ENCODE measurements at places on chromosomes 4 and X.

DNA sequence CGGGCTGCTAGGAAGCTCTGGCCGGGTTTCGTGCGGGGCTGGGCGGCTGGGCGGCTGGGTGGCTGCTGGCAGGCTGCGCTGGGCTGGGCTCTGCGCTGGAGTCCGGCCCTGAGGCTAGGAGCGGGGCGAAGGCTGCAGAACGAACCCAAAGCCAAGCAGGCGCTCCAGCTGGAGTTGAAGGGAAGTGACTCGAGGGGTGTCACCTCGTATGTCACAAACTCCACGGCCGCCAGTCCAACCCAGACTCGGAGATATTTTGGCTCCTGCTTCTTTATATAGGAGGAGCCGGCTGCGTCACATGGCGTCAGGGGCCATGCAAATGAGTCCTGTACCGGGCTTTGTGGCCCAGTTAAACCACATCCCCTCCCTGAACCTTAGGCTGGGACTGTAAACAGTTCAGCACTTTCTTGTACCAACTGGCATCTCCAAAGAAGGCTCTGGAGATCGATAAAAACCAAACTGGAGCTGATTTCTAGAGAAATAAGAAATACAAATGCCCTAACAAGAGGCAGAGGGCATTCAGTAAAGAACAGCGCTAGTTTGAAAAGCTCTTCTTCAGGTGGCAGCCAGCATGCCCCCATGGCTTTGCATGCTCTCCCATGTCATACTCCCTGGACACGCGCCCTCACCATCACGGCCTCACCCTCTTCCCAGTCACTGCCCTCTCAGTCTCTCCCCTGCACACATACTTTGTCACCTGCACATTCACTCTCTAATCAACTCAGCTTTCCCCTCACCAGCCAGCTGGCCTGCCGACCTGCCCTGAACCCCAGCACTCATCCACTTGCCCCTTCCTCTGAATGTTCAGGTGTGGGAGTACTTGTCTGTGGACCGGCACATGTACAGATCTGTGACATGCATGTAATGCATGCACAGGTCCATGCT lies 58.5 kb downstream of the TSC22D3 start:
- no peak for DNase-seq

DNA sequence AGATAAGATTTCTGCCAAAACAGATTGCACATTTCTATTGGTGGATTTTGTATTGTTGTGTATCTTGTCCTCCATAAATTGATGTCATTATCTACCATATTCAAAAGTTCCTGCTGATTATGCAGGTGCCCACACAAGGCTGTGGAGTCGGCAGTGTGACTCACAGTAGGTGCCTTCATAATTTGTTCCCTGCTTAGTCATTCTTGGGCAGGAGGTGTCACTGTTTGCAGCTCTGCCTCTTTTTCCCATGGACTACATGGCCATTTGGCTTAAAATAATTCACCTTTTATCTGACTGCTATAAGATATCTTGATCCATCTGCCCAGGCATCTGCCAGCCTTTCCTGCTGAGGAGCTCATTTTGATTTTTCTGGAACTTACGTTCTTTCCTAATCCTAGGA lies 33.6 kb upstream of the ENPEP start:
- DNase-seq: no peak

GRCh38 chrX:78109458-78109857 lies 5.4 kb downstream of the PGK1 start:
- no peak for DNase-seq

GRCh38 chrX:35351212-35351611 lies 408.6 kb downstream of the FAM47B start:
- no peak for DNase-seq

GRCh38 chrX:15838017-15838416 lies 16.6 kb downstream of the AP1S2 start:
- DNase-seq: no peak

DNA sequence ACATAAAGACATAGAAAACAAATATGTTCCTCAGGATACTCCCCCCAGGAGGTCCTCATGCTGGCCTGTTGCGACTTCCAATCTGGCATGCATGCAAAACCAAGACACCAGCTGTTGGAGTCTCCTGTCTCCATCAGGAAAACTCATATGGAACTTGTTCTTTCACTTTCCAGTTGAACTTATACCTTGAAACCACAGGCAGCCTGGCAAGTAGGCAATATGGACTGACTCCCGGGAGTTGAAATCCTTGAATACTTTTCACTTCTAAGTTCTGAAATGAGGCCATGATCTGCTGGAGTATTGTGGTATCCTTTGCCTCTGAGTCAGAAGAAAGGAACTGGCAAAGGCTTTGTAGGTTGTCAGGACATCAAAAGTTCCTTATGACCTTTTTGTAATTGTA lies 444.2 kb downstream of the IDS start:
- DNase-seq: no peak

DNA sequence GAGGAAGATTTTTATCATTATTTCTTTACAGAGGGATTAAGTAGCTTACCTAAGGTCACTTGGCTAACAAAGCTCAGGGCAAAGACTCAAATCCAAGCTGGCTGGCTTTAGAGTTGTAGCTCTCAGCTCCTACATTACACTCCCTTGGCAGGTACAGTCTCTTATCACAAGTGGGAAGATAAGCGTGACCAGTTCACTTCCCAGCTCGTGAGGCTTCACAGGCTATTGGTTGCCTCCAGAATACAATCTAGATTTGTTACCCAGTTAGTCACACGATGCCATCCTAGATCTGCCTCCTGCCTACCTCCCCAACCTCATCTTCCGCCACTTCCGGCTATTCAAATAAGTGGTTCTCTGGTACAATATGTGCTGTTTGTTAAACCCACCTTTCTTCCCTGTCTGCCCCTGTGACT lies 3.7 kb downstream of the MMRN1 start:
- no peak for DNase-seq

DNA sequence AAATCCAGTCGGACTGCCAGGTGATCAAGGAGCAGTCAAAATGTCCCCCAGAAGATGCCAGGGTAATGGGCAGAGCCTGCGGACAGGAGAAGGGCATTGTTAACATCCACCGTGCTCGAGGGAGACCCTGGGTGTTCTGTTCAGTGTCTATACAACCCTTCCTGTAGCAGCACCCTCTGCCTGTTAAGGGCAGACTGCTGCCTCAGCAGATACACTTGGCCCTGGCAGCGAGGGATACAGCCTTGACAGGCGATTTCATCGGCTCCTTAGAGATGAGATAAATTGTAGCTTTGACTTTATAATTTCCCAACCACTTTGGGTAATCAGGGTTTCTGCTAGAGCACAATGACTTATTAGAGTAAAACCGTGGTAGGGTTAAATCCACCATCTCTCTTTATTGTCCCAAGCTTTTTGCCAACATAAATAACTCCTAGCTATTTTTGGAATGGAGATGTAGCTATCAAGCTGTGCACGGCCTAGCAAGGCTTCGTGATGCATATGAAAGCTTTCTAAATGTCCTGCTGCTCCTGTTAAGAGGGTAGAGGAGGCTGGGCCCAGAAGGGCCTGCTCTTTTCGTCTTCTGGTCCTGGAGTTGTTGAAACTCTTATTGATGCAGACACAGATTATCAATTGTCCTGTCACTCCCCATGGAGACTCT lies 195.9 kb downstream of the CPEB2 start:
- no peak for DNase-seq

DNA sequence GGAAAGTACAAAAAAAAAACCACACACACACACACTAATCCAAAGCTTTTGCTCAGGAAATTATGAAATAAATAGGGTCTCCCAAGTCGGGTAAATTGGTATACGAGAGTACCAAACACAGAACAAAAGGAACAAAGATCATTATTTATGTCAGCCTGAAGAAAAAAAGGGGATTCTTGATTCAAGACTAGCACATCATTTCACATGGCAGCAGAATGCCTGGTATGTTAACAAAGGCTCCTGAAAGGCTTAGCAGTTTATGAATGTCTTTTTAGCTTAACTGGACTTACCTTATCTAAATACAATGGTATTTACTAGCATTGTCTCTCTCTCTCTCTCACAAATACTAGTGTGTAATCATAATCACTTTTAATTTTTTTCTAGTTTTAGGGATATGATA lies 11.3 kb downstream of the RAP2C start:
- DNase-seq: no peak

- DNase-seq: no peak
Measured at GRCh38 chr4:54017974-54018373, 46.4 kb downstream of the CHIC2 start.

DNA sequence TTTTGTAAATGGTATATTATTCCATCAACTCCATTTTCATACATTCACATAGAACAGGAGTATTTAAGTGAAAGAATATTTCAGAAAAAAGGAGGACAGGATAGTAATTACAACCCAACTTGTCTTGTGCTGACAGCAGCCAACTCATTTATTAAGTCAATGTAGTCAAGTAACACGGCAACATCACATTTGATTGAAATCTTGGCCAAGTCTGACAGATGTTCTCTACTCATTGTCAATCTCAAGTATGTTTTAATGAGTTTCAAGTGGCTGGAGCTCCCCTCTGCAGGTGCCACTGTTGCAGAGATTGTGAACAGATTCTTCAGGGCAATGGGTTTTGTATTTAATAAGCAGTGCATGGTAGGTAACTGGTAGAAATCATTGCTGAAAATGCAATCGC lies 332.5 kb downstream of the C4orf33 start:
- DNase-seq: peak; percentile 44

- DNase-seq: no peak
Measured at GRCh38 chrX:39322496-39322895, 521.2 kb downstream of the MID1IP1 start.

DNA sequence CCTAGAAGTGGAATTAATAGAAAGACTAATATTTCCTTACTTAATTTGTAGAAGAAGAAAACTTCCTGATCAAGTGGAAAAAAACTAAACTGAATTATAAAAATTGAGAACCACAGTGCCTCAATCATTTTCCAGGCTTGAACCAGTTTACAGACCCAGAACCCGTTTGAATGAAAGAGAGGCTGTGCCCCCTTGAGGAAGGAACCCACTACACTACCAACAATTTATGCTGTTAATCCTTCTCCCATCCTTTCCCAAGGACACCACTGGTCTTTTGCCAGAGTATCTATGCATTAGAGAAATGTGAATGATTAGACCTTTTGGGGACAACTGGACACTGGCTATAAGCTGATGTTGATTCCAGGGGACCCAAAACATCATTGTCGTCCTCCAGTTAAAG lies 842.6 kb downstream of the TECRL start:
- DNase-seq: no peak

- no peak for DNase-seq
Measured at GRCh38 chr4:10981096-10981495, 296.5 kb upstream of the CLNK start.

DNA sequence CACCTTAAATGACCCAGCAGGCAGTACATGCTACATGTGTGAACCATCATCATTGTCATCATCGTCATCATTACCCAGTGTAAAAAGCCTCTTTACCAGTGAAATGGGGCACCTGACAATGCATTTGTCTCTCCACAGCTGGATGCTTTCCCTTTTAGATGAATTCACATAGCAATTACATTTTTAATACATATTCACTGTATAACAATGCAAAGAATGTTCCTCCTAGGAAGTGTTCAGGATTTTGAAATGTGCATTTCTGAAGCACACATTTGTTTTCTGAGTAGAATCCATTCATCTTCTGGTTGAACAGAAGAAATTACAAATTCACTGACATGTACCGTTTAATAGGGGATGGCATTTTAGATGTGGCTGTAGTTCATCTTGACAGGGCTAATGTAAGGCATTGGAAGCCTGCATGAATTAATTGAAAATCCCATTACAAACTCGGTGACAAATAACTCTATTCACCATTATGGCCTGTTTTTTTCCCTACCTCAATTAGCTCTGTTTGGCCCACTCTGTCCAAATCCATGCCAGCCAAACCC lies 111.1 kb downstream of the SH3RF1 start:
- DNase-seq: no peak

GRCh38 chrX:70398899-70399298 lies 24.2 kb upstream of the GDPD2 start:
- no peak for DNase-seq

- no peak for DNase-seq
Measured at GRCh38 chr4:168711197-168712140, 214.6 kb downstream of the PALLD start.

DNA sequence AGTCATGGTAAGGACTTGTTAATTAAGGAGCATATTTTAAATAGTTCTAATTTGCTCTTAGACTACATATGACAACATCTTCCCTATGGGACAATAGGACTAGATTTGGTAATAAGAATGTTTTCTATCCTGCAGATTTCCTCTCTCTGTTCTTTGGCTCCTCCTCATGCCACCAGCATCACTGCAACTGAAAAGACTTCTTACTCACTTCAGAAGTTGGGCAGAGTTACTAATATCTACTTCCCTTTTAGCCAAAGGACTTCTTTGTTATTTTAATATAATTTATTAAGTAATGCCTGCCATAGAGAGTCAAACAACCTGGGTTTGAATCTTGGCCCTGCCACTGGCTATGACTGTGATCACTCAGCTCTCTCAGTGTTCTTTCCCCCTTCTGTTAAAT lies 16.4 kb downstream of the MMAA start:
- no peak for DNase-seq

GRCh38 chrX:103254171-103254824 lies 657 bp downstream of the TCEAL8 start:
- DNase-seq: peak; percentile 19

- DNase-seq: peak; percentile 17
Measured at GRCh38 chrX:75784680-75785491, at the start of gene MAGEE2. Gene MAGEE2, minus strand, starts transcription at chrX:75785254. Its CDS starts 203 bp downstream, at chrX:75785051.

- DNase-seq: no peak
Measured at GRCh38 chr4:336893-337142, 796 bp upstream of the ZNF141 start.

GRCh38 chrX:153719701-153720100 lies 4.5 kb downstream of the BCAP31 start:
- no peak for DNase-seq

GRCh38 chrX:6778544-6779503 lies 243.9 kb upstream of the VCX3A start:
- DNase-seq: no peak

DNA sequence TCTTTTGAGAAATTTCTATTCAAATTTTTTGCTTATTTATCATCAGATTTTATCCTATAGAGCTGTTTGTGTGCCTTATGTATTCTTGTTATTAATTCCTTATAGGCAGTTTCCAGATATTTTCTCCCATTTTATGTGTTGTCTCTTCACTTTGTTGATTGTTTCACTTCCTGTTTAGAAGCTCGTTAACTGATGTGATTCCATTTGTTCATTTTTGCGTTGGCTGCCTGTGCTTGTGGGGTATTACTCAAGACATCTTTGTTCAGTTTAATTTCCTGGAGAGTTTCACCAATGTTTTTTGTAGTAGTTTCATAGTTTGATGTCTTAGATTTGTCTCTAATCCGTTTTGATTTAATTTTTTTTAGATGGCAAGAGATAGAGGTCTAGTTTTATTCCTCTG lies 14.6 kb downstream of the ZNF718 start:
- DNase-seq: no peak

DNA sequence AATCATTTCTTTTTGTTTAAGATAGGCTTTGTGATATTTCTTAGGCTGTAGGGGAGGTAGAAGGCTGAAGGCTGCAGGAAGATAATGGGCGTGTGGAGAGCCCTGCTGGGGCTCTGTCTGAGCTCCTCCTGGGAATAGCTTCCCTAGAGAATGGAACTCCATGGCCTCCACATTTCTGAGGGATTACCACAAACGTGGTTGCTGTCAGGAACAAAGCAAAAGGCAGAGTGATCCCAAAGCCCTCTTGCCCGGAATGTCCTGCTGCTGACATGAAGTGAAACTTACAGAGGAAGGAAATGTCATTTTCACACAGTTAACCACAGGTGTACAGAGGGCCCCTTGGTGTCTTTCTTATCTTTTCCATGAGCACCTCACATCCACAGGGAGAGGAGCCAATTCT lies 89.3 kb downstream of the DDIT4L start:
- no peak for DNase-seq
